Stimulated activated CD8-positive, alpha-beta memory T cell treated with anti-CD3 and anti-CD28 coated beads, Interleukin-7, amount 100 ng/mL, for 48 hours (primary cell): ENCODE measurements at places on chromosomes 1 and 21.

DNA sequence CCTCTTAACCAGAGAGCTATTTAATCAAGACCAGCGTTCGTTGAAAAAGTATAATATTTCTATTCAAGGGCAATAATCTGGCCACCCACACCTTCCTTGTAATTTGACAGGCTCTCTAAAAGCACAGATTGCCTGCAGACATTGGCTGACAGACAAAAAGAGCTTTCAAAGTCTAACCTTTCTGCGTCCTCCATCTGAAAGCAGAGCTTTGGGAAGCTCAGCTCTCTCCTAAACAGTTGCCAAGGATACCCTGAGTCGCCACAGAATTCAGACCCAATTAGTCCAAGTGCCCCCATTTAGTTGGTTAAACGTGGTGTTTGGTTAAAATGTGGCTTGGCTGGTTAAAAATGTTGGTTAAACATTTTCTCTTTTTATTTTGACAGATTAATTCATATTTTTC, 33.7 kb upstream of the PLA2G2C start:
- no peak for DNase-seq

GRCh38 chr1:63982201-63982600, 208.4 kb downstream of the ROR1 start:
- DNase-seq, result no peak

DNA sequence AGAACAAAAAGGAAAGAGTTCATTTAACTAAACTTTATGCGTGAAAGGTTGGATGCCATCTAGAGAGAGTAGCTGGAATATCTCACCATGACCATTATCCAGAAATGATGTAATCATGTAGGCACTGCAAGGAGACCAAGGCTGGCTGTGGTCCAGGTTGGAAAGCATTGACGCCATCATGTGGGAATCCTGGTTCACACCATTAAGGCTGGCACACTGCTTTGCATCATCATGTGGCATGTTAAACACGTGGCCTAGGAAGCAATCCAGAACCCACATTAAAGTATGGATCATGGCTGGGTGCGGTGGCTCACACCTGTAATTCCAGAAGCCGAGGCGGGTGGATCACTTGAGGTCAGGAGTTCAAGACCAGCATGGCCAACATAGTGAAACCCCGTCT, 4.3 kb downstream of the ADAMTS1 start:
- no peak for DNase-seq

DNA sequence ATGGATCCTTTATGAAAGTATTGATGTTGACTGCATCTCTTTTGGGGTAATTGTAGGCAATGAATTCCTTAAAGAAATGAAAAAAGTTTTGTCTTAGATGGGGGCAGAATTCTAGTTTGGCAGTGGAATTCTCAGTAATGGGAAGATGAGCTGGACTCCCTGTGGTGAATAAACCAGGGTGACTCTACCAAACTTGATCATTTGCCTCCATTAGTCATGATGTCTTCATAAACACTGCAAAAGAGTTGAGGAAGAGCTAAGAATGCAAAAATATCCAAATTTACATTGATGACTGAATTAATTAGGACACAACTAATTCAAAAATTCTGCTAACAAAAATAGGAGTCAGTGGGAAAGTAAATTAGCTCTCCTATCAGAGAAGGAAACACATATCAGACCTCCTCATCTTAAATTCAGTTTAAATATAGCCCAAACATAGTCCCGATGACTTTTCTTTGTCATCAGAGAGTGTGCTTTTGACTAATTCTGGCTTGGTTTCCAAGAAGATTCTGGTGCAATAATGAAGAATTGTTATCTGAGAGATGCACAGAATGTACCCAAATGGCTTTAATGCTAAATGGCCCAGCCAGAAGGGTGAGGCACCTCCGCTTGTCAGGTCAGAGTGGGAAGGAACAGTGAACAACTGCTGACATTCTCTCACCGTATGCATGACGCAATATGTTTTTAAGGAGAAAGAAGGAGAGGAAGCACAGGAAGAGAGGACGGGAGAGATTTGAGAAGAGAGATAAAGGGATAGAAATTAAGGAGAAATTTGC, 525.1 kb downstream of the LMO4 start:
- DNase-seq, result no peak

- no peak for DNase-seq
These were observed 8.2 kb downstream of the RC3H1 start for GRCh38 chr1:174013864-174014418.

DNA sequence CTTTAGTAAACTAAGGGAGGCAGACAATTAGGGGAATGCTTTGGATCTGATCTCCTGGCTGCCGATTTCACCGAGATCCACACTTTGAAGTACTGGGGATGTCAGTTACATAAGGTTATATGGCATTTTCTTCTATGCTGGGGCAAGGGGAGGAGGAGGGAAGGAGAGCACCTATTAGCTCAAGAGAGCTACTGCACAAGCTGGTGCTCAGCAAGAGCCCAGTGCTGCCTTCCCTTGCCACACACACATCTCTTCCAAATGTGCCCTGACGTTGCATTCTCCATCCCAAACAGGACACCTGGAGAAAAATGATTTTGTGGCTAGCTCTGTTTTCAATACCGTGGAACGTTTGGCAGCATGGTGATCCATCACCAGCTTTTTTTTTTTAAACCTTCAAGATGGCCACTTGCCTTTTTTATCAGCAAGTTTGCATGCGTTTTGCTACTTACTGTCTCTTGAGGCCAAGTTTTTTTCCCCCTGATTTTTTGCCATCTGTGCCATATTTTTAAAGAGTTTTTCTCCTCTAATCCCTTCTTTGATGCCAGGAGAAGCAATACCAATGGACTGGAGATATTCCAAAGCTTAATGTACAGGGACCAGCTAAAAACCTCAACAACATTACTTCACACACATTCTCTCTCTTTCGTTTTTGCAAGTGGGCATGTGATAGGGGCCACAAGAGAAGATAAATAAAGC, 66.6 kb downstream of the PAPPA2 start:
- DNase-seq, result no peak

DNA sequence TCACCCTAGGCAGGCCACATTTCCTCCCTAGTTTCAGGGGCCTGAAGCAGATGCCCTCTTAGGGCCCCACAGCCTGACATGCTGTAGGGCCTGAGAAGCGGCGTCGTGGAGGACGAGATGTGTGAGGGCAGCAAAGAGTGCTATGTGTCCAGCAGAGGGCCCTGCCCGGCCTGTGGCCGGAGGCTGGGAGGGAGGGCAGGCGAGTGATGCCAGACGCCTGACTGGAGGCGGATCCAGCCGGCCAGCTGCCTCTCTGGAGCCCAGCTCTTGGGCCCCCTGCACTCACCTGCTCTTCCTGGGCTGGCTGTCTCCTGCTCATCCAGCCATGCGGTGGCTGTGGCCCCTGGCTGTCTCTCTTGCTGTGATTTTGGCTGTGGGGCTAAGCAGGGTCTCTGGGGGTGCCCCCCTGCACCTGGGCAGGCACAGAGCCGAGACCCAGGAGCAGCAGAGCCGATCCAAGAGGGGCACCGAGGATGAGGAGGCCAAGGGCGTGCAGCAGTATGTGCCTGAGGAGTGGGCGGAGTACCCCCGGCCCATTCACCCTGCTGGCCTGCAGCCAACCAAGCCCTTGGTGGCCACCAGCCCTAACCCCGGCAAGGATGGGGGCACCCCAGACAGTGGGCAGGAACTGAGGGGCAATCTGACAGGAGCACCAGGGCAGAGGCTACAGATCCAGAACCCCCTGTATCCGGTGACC, at the start of gene GPR37L1:
Gene GPR37L1, plus strand, starts transcription at position 279 of the 697 bp plus-strand sequence. Its CDS starts 47 bp downstream, at position 326.
- no peak for DNase-seq

GRCh38 chr1:16187748-16188401, 24.6 kb downstream of the ARHGEF19 start:
- DNase-seq, result peak; percentile 45

DNA sequence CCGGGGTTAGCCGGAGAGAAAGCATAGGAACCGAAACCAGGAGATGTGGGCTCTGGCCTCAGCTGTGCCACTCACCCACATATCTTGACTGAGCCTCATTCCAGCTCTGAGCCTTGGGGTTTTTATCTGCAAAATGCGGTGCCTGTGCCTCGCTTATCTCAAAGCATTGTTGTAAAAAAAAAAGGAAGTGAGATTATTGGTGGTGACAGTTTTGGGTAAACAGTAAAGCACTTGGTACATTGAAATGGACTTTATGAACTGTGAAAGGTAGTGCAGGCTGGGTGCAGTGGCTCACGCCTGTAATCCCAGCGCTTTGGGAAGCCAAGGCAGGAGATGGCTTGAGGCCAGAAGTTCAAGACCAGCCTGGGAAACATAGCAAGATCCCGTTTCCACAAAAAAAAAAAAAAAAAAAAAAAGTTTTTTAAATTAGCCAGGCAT, 3.8 kb downstream of the PTAFR start:
- DNase-seq, result no peak

GRCh38 chr1:36377791-36378492, 7.8 kb downstream of the STK40 start:
- no peak for DNase-seq

DNA sequence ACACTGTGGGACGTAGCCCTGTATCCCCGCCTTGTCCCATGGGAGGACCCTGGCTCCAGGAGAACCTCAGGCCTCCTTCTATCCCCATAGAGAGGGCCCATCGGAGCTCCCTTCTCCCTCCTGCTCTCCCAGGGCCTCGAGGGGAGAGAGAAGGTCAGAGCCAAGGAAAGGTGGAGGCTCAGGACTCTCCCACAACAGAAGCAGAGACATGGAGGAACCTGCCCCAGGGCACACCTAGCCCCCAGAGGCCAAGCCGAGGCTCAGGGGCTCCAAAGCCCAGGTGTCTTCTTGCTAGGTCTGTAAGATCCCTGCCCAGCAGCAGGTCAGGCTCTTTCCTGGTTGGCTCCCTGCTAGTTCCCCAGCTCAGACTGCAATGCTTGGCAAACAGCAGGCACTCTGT, 34.4 kb upstream of the ARF1 start:
- DNase-seq, result no peak

GRCh38 chr1:94962409-94963265, 35.7 kb upstream of the CNN3 start:
- DNase-seq, result no peak

GRCh38 chr21:37149411-37149810, 76.4 kb downstream of the TTC3 start:
- no peak for DNase-seq

DNA sequence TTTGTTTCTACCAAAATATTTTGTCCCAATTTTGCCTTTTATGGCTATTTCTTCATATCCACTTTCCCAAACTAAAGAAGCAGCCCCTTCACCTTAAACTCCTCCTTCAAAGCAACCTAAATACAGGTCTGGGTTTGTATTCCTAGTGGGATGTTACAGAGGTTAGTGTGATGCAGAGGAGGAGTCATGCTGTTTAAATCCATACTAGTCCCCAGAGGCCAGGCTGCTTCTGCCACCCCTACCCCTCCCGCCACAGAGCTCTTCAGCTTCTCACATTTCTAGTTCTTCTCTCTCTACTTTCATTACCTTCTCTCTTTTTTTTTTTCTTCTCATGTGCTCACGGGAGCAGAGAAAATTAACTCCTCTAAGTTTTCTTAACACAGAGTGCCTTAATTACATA, 29.3 kb downstream of the SELL start:
- DNase-seq, result no peak

DNA sequence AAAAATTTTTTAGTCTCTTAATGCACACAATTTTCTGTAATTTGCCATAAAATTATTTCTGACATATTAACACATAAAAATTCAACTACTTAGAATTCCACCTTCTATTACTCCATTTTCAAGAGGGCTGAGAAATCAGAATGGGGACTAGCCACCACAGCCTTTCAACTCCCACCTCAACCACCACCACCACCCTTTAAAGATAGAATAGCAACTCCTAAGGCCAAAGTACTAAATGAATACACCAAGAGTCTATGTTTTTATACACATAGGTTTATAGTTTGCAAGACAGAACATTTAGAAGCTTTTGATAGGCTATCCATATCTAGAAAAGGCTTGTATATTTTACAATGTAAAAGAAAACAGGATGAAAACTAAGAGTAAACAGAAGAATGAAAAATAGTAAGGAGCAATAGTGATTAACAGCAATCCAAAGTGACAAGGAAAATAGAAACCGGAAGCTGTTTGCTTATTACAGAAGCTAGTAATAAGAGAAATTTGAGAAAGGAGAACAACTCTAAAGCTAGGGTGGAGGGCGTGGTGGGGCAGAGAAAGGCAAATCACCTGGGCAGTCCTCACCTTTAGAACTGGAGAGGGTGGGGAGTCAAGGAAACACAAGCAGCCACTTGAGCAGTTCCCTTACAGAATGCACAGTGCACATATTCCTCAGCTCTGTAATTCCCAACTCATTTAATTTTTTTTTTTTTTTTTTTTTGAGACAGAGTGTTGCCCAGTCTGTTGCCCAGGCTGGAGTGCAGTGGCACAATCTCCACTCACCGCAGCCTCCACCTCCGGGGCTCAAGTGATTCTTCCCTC, 27.7 kb downstream of the EPS15 start:
- DNase-seq, result no peak

DNA sequence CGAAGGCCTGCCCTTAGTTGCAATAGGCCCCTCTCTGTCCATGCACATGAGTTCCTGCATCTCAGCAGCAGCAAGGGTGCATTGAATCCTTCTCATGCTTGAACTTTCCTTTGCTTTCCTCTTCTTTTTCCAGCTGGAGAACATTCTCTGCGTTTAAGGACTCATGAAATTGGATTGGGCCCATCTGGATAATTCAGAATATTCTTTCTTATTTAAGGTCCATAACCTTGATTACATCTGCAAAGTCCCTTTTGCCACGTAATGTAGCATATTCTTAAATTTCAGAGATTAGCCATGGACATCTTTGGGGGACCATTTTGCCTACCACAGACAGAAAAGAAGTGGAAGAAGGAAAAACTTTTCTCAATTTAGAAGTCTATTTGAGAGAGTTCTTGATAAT, 159.7 kb upstream of the C21orf91 start:
- DNase-seq, result no peak

- no peak for DNase-seq
These were observed 44.3 kb upstream of the ERRFI1 start for GRCh38 chr1:8070381-8070811.

DNA sequence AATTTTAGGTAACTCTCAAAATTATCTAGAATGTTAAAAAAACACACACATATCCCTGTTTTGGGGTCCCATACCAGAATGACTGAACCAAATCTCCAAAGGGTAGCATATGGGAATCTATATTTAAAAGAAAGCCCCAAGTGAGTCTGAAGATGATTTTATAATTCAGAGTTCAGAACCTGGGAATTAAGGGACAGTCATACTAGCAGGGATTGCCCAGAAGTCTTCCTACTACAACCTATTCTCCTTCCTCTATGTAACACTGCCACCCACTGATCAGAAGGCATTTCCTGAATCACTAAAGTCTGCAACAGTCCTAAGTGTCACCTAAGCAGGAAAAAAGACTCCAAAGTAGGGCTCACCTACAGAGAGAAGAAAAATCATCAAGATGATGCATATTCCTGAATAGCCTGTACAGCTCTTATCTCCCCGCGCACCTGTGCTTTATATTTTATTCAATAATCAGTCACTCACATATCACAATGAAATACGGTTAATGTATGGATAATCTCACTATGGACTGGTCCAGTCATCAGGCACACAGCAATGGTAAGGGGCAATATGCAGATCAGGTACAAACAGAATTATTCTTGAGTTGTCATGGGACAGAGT, 4.9 kb downstream of the RGS1 start:
- no peak for DNase-seq
